Activated T-cell treated with anti-CD3 and anti-CD28 coated beads, Interleukin-2, amount 50 U/mL, for 4 hours (primary cell): ENCODE measurements at places on chromosomes 6 and 20. TPM values are rescaled to one million over a fixed set of nuclear protein-coding genes. Genes with fewer than 3 reads are reported as not detected.

GRCh38 chr6:91500689-91501303 is 913.9 kb upstream of the MAP3K7 start:
- no peak for DNase-seq

DNA sequence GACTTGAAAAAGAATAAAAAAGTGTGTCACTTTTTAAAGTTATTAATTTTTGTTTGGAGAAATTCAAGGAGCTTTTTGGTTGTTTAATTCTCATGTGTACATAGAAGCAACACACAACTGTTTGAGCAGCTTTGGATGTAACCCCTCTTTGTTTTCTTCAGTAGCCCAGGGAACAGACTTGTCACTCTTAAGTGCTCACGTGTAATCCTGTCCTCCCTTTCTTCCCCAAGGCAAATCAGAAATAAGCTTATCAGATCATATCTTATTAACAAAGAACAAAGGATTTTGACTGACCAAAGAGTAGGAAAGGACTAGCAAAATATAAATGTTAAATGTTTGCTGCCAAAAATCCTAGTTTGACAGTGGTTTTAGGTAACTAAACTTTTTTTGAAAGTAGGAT is 7.3 kb upstream of the FLRT3 start:
- DNase-seq = no peak

The L3MBTL1 gene
- total RNA-seq = 4.0 TPM

GRCh38 chr6:113856375-113856624 is 845 bp upstream of the MARCKS start:
- DNase-seq = no peak

DNA sequence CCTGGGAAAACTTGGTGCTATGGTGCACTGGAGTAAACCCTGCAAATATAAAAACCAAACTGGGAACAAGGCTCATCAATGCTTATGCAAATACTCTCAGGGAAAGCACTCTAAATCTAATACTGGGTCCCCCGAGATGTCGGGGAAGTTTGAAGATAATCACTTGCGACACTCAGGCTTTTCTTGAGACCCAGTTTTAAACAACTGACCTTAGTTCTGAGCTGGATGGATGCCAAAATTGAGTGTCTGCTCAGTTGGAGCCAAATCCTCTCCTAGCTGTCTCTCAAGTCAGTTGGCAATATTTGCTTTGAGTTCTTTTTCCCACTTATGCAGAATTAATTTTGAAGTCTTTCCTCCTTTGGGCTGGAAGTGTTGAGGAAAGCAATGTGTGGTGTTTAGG is 75.5 kb upstream of the CD2AP start:
- no peak for DNase-seq

GRCh38 chr6:5023923-5024322 is 20.1 kb upstream of the RPP40 start:
- DNase-seq = no peak

DNA sequence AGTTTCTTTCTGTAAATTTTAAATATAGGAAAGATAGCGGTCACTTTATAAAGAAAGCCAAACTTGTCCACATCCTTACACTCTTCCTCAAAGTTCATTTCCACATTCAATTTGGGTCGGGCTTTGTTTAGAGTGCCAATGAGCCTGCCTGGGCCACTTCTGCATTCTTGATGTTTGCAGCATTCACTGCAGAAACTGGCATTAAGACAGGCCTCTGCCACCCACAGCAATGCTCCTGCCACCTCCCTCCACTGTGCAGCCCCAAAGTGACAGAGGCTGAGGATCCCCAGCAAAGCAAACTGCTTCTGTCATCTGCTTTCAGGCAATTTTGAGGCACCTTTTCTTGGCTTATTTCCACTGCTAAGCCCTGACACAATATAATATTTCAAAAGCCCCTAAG is 61.2 kb downstream of the TNFAIP3 start:
- peak; percentile 18 for DNase-seq

GRCh38 chr20:62413896-62414481 is 6.9 kb upstream of the CABLES2 start:
- DNase-seq = no peak

DNA sequence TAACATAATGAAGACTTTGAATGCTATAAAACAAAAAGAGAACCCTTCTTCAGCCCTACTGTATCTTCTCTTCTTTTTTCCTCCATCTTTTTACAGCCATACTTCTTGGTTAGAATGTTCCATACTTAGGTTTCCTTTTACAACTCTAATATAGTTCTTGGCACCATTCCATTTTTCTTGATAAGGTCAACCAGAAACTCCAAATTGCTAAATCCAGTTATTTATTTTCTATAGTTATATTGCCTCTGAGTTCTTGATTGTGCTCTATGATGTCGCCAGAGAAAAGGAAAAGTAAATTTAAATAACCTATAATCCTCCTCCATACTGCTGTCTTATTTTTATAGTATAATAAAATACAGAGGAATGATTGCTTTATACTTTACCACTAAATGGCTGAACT is 26.7 kb upstream of the COL10A1 start:
- DNase-seq = no peak

DNA sequence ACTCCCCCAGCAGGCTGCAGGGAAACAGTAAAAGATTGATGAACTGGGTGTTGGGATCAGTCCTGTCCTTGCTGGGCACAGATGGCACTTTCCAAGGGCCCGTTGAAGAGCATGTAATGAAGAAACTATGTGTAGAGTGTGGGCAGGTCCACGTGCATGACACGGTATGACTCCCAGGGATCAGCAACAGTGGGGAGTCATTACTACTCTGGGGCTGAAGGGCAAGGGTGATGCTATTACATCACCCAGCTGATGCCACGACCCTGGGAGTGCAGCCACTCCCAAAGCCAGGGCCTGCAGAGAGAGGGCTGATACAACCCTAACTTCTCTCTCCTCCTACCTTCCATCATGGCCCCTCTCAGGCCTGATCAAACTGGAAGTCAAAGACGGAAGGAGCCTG is 20.1 kb downstream of the KCNK17 start:
- no peak for DNase-seq

GRCh38 chr20:45920462-45921336 is 8.7 kb upstream of the PLTP start:
- no peak for DNase-seq

GRCh38 chr6:73943930-73944652 is 248.1 kb downstream of the CD109 start:
- no peak for DNase-seq

GRCh38 chr20:62603021-62603906 is 39.0 kb upstream of the SLCO4A1 start:
- no peak for DNase-seq

The PAK5 gene
- not detected for total RNA-seq

The BTNL2 gene
- total RNA-seq = not detected

GRCh38 chr20:10622657-10623418 is 51.0 kb downstream of the JAG1 start:
- no peak for DNase-seq

DNA sequence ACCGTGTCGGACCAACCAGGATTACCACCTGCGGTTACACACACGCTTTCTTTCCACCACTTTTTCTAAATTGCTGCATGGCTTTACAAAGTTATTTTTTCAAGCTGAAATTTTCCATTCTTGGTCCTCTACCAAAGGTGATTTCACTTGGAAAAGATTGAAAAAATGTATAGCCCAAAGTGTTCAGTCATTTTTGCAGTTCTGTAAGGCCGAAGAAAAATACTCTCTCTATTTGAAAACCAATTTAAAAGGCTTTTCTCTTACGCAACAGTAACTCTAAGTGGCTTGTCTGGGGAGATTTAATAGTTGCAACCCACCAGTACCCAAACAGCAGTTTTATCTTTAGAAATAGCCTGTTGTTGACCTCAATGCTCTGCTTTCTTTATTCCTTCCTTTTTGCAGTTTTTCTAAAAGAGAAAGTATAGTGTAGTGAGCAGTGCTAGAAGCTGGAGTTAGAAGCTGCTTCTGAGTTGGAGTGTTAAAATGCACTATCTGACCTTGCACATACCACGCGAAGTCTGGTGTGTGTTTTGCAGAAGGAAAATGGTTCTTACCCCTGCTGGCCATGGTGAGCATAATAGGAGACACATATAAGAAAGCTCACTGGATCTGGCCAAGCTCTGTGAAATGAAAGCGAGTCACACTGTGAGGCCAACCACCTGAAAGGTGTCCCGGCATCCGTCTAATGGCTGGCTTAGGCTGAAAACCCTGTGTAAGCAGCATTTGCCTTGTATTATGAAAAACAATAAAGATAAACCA is 271.6 kb upstream of the PRND start:
- no peak for DNase-seq

DNA sequence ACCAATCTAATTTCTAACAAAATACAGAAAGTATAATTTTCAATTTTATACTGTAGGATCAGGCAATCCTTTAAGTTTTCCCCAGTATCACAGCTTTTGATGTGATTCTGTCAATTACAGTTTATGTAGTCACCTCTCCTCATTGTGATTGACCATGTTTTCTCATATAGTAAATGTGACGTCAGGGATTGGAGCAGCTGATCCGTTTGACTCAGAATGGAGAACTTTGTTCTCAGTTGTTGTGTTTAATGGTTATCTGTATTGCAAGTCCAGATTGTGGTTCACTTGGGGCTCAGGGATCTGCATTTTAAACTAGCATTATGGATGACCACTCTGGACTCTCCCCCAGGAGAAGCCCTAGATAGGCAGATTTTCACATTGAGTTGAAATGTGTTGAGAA is 90.6 kb downstream of the DNAH8 start:
- no peak for DNase-seq

DNA sequence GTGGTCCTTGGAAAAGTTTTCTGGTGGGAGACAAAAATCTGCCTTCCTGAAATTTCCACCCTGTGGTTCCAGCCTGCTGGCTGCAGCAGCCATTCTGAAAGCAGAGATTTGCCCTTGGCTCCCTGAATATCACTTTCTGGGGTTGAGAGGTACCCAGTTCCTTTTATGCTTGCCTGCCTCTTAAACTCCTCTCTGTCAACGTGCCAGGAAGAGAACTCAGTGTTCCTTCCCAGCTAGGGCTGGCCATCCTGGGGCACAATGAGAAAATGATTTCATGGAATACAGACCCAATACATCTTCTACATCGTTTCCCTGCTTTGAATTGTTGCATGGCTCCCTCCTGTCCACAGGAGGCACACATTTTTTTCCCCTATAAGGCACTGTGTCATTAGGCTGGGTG is 1.6 kb upstream of the DSN1 start:
- DNase-seq = no peak

The ELOVL2 gene
- total RNA-seq = not detected

The NEURL2 gene
- 1.3 TPM for total RNA-seq

The PGC gene
- total RNA-seq = 0.14 TPM

GRCh38 chr20:48823960-48824498 is 3.8 kb downstream of the PREX1 start:
- peak; percentile 54 for DNase-seq

GRCh38 chr6:18433059-18433458 is 45.9 kb downstream of the RNF144B start:
- no peak for DNase-seq

The HEY2 gene
- not detected for total RNA-seq

GRCh38 chr6:164826831-164827468 is 482.5 kb downstream of the C6orf118 start:
- DNase-seq = no peak

The MOXD1 gene
- not detected for total RNA-seq

GRCh38 chr6:3023663-3024483 is 24.2 kb downstream of the NQO2 start:
- DNase-seq = peak; percentile 83

GRCh38 chr6:119077643-119078375 is 655 bp downstream of the FAM184A start:
- DNase-seq = peak; percentile 44

The GABRR2 gene
- total RNA-seq = 0.19 TPM

DNA sequence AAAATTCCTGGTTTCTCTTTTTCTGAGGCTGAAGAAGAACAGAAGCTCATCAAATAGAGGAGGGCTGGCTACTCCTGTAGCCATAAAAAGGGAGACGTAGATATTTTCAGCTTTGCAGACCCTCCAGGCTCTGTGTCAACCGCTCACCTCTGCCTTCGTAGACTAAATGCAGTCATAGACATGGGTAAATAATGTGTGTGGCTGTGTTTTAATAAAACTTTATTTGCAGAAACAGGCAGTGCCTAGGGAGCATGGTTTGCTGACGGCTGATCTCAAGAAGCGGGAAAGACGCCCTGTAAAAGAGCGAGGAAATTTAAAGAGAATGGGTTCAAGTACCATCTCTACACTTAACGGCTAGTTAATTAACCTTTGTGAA is 171.8 kb downstream of the BCAS1 start:
- DNase-seq = no peak

DNA sequence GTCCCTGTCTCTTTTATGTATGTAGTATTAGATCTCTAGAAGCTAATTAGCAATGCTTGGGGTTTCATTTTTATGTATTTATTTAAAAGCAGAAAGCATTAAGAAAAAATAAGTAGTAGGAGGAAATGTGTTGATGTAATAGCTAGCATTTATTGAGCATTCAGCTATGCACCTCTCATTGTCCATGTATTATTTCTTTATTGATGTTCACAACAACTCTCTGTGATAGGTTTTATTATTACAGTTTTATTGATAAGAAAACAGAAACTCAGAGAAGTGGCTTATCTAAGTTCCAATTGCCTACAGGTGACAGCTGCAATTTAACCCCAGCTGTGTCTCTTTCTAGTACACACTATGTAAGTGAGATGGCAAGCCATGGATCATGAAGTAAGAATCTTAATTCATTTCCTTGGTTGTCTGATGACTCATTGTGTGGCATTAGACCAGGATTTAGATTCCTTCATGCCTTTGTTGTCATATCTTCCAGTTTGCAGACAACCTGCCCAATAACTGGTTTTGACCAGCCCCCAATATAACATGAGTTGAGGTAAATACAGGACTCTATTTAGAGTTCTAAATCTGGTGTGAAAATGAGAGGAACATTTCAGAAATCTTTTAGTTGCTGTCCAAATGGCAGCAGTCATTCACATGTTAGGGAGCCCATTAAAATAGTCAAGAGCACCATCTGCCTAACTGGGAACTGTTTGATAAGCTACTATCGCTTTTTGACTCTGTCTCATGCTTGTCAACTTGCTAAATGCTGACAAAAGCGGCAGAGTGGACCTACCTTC is 170.8 kb upstream of the PHACTR1 start:
- no peak for DNase-seq

The LY6G5B gene
- 22.6 TPM for total RNA-seq

DNA sequence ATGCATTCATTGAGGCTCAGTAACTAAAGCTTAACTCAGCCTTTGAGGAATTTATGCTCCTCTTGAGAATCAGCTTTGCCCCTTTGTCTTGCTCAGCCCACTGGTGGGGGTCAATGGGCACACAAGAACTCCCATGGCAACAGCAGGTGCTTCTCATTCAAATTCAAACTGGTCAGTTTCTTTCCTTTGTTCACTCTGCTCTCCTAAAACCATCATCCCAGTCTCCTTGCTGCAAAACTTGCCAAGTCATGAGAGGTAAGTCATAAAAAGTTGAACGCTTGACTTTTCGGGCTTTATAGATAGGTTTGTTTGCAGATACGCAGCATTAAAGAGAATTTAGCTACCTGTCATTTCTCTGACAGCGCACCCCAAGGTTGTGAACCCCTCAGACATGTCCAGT is 146.8 kb downstream of the TFAP2A start:
- DNase-seq = no peak

The NUS1 gene
- 81.4 TPM for total RNA-seq

The DOK5 gene
- total RNA-seq = 0.79 TPM
